NT2/D1 (cell line): ENCODE measurements at places on chromosomes 16 and 17.

GRCh38 chr17:57092171-57092570, 7.1 kb downstream of the AKAP1 start:
- no peak for DNase-seq

DNA sequence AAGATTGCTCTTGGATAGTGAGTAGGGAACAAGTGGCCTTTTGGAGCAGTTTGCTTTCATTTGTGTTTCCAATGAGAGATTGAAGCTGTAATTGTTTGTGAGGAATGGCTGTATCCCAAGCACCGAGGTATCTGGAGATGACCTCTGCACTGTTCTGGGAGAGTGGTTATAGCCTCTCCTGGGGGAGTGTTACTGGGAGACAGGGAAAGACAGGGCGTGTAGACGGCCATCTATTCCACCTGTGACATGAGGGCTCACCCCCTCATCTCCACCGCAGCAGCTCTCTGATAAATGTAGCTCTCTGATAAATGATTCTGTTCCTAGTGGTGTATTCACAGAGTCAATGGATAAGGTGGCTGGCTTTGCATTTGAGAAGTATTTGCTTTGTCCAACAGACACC, 393.6 kb downstream of the MAF start:
- DNase-seq, result no peak

- DNase-seq, result no peak
Observed at GRCh38 chr17:7113273-7114071, 1.1 kb downstream of the ASGR2 start.

- peak; percentile 52 for DNase-seq
Observed at GRCh38 chr16:15874745-15875314, 13.6 kb downstream of the CEP20 start.

GRCh38 chr17:265718-266117, 84.3 kb upstream of the DOC2B start:
- DNase-seq, result no peak
